ENCODE measurements at places on chromosomes 13 and 19.
A peak's percentile ranks its signal among the peaks of the same experiment; 100 is the strongest.

GRCh38 chr19:47595944-47596343, 13.0 kb upstream of the BICRA start:
- no peak for DNase-seq

- no peak for DNase-seq
These were observed 20.5 kb downstream of the DYRK1B start for GRCh38 chr19:39813264-39813993.

- DNase-seq: peak; percentile 49
These were observed 243.0 kb downstream of the PCDH17 start for GRCh38 chr13:57874530-57874929.

DNA sequence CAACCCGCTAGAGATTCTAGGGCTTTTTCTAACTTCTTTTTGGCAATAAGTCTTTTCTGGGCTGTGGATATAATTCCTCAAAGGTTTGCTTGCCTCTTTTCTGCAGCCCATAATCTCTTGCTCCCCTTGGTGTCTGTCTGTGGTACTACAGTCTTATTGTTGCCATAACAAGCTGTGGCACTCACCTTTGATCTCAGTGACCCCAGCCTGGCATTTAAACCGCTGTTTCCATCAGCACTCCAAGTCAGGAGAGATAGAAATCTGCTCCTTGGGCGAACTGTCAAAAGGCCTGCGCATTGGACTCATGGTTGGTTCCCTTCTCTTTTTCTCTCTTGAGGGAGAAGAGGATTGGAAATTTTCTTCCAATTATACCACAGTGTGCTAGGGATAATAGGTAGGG, 14.5 kb upstream of the MPHOSPH8 start:
- peak; percentile 46 for DNase-seq

GRCh38 chr19:41792513-41793413, 3.6 kb upstream of the CEACAM3 start:
- DNase-seq: peak; percentile 75

DNA sequence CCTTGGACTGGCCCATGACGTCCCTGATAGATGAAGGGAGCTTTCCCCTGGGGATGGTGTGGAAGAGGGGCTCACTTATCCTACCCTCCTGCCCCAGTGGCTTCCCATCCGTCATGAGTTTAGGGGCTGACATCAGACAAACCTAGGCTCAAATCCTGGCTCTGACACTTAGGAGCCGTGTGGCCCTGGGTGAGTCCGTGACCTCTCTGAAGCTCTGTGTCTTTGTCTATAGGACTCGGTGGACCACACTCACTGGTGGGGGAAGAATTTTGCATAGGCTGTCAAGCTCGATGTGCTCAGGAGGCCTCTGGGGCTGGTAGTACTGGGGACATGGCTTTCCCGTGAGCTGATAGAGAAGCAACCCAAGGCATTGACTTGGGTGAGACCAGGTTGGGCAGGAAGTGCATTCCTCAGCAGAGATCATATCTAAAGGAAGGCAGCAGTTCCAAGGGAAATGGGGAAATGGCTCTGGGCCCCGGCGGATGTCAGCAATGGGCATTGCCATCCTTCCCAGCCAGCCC, 17.4 kb upstream of the AP1M2 start:
- DNase-seq: peak; percentile 16

DNA sequence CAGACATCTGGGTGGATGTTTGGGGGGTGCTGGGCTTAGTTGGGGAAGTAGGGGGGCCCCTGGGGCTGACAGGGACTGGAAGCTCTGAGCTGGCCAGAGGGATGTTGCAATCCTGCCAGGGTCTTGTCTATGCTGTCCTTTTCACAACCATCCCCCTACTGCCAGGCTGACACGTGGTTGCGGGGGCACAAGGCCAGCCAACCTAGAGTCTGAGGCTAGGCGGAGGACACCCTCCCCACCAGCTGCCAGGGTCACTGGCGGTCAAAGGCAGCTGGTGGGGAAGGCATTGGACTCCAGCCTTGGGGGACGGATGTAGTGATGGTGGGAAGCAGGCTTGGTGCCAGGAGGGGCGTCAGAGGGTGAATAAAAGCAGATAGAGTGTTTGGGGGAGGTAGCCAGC, 1.6 kb upstream of the APOC1 start:
- DNase-seq: no peak

DNA sequence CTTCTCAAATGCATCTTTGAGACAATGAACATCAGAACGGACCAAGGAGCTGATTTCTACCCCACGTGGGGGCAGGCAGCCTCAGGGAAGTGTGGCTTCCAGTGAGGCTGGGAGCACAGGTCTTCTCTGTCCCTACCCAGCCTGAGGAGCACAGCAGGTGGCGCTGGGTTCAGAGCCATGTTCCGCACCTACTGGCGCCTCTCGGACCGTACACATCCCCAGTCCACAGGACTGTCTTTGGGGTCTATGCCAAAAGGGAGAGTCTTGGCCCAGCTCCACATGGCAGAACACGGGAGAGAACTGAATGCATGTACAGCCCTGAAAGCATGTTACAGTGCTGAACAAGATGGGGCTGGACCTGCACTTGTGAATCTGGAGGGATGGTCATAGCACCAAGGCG, 22.6 kb downstream of the SUGP1 start:
- no peak for DNase-seq

- DNase-seq: peak; percentile 58
These were observed 426 bp downstream of the KLC3 start for GRCh38 chr19:45340899-45341453.

DNA sequence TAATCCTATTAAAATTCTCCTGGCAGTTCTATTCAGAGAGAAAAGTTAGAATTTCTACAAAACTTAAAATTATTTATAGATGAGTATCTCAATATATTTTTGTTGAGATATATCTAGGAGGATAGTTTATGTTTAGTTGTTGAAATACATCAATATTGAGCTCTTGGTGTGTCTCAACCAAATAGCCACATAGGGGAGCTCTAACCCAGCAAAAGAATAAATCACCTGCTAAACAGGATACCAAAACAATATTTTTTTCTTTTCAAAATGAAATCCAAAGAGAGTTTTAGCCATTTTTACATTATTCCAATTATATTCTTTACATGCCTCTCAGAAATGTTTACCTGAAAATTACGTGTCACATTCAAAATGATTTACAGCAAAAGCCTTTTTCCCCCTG, 954.7 kb downstream of the SLITRK6 start:
- peak; percentile 39 for DNase-seq

GRCh38 chr13:40456397-40456953, 210.0 kb downstream of the FOXO1 start:
- no peak for DNase-seq

GRCh38 chr13:44818428-44818827, 170.8 kb downstream of the NUFIP1 start:
- peak; percentile 50 for DNase-seq

GRCh38 chr13:51271528-51272085, 49.4 kb downstream of the FAM124A start:
- DNase-seq: no peak

DNA sequence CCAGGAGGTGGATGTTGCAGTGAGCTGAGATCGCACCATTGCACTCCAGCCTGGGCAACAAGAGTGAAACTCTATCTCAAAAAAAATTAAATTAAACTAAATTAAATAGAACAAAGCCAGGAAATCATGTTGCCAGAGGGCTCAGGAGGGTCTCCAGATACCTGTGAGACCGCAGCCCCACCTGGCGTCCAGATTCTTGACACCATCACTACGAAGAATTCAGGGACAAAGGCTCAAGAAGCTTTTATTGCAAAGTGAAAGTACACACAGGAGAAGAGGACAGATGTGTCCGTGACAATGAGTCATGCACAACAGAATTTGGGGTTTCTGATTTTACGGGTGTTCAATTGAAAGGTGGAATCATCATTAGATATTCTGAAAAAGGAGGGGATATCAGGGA, 76.6 kb downstream of the STOML3 start:
- DNase-seq: no peak

DNA sequence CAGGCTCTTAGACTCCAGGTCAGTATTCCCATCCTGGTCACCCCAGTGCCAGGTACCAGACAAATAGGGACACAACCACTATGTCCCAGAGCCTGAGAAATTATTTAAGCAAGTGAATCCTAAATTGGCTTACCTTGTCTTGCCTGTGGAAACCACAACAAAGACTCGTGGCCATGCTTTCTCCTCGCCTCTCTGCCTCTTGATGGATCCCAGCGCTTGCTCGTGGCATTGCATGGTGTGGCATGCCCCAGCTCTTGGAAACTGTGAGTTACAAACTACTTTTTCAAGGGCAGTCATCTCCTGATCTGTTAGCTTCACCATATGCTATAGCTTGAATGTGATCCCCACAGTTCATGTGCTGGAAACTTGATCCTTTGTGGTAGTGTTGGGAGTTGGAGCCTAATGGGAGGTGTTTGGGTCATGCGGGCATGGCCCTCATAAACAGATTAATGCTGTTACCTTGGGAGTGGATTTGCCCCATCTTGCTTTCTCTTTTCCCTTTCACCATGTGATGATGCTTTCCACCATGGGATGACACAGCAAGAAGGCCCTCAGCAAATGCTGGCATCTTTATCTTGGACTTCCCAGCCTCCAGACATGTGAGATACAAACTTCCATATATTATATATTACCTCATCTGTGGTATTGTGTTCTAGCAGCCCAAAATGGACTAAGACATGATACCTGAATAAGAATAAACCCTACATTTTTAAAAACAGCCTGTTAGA, 31.2 kb downstream of the SPRYD7 start:
- DNase-seq: no peak

DNA sequence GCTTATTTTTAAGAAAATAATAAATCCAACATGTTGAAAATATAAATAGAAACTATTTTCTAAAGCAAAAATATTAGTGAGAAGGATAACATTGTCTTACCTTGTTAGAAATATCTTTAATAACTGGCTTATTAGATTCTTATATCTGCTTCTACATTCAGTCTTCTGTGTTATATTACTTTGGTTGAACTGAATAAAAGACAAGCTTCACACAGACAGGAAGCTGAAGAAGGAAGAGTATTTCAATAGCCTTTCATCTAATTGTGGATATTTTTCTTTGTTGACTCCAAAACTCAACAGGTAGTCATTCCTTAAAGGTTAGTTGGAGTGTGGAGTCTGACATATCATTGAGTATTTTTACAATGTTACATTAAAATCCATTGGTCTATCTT, 10.9 kb downstream of the SETDB2 start:
- DNase-seq: no peak

DNA sequence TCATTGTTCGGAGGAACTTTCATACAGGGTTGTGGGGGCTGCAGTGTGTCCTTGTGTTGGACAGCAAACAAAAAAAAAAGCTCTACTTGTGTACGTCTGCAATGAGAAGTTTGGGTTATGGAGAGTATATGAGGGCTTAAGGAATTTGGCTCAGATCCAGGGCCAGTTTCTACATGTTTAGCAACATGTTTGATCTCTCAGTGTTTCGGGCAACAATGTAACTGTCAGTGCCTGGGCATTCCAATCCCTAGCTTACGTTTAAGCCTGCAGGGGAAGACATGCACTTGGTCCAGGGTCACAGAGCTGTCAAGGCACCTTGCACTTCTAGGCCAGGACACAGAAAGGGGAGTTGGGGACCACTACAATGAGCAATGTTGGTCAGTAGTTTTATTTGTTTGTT, 13.9 kb downstream of the ZNF543 start:
- no peak for DNase-seq

GRCh38 chr13:70884196-70884595, 775.9 kb upstream of the KLHL1 start:
- DNase-seq: no peak

DNA sequence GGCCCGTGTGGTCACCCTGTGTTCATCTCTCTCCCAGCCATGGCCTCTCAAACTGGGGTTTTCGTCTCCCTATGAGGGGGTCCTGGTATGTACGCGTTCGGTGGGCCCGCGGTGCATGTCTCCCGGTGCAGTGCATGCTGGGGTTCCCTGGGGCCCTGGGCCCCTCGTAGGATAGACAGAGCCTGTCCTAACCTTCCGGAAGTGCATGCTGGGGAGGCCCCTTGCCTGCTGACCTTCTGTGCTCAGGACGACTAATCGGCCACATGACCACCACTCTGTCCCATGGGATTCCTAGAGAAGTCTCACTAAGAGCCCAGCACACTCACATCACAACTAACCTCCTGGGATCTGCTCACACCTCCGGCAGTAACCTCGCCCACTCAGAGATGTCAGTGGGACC, 4.9 kb upstream of the USE1 start:
- DNase-seq: no peak

DNA sequence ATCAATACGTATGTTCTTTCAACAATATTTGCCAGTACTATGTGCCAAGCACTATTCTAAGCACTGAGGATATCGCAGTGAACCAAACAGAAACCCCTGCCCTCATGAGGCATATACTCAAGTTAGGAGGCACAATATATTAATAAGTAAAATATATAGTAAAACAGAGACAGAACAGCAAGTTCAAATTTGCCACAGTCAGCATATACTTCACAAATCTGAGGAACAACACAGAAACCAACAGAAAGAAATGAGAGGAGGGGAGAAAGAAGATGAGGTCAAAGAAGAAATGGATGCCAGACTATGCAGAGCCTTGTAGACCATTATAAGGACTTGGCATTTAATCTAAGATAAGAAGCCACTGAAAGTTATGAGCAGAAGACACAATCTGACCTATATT, 59.9 kb downstream of the KATNAL1 start:
- no peak for DNase-seq

GRCh38 chr13:38180670-38181069, 169.0 kb upstream of the UFM1 start:
- no peak for DNase-seq

- DNase-seq: no peak
These were observed 25.8 kb downstream of the COL4A1 start for GRCh38 chr13:110280985-110281688.

DNA sequence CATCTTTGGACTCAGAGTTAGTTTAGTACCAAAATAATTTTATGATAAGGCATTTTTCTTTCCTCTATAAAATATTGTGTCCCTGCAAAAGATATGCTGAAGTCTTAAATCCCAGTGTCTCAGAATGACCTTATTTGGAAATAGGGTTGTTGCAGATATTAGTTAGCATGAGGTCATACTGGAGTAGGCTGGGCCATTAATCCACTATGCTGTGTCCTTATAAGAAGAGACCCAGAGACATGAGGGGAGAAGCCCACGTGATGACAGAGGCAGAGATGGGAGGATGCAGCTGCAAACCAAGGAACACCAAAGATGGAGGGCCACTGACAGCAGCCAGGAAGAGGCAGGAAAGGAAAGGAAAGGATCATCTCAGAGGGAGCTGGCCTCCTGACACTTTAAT, 6.4 kb downstream of the POGLUT2 start:
- DNase-seq: no peak
